T-helper 2 cell treated with Interferon-gamma antibody and Interleukin-4, amounts not matched to agents 100 ng/mL and 5 ng/mL, for 36 hours (primary cell): ENCODE measurements at places on chromosomes 5 and 9. TPM values are rescaled to one million over a fixed set of nuclear protein-coding genes. Genes with fewer than 3 reads are reported as not detected.

The KIF12 gene
- not detected in 2 replicates for total RNA-seq

The SH3TC2 gene
- not detected in 2 replicates for total RNA-seq

The NREP gene
- 25.8 and 30.3 TPM in 2 replicates for total RNA-seq

The C9 gene
- total RNA-seq, result not detected in 2 replicates

The NHP2 gene
- 161 and 163 TPM in 2 replicates for total RNA-seq

The LSM11 gene
- 6.1 and 7.0 TPM in 2 replicates for total RNA-seq

The ARHGEF28 gene
- total RNA-seq, result not detected in 2 replicates

The ENC1 gene
- 0.89 and 1.00 TPM in 2 replicates for total RNA-seq

The PRDM9 gene
- total RNA-seq, result not detected in 2 replicates

The BHMT2 gene
- not detected in 2 replicates for total RNA-seq

The C9orf153 gene
- total RNA-seq, result 0.25 and 0.82 TPM in 2 replicates
